Activated T-cell treated with anti-CD3 and anti-CD28 coated beads for 4 hours (primary cell): ENCODE measurements at places on chromosomes 3 and 15.
A peak's percentile ranks its signal among the peaks of the same experiment; 100 is the strongest.

DNA sequence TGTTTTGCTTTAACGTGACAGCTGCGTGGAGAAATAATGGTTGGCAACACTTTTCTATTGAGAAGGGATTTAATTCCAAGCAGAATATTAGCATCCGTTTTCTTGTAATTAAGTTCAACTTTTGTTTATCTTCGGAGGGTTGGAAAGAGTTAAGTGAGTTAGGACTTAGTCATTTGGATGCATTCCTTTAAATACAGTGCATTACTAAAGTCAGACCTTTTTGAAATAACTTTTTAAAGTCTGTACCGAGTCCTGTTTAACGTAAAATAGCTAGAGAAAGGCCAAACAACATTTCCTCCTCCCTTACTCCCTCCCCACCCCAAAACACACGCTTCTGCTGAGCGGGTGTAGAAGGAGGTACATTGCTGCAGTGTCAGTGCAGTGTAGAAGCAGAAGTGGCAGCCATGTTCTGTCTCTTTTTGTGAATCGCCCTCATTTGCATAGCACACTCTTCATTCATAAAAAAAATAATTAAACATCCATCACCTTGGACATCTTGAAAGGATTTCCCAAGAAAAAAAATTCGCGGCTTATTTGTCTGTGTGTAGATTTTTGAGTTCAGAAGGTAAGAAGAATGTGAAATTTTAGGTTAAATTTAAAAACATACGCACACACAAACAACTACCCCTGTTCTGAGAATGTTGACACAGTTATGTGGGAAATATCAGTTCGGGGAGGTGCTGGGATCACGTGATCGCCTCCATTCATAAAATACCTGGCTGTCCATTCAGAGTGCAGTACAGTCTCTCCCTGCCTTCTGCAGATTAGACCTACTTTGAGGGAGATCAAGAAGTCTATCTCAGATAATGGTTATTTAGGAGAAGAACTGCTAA is 1.6 kb downstream of the SPRED1 start:
- no peak for DNase-seq

DNA sequence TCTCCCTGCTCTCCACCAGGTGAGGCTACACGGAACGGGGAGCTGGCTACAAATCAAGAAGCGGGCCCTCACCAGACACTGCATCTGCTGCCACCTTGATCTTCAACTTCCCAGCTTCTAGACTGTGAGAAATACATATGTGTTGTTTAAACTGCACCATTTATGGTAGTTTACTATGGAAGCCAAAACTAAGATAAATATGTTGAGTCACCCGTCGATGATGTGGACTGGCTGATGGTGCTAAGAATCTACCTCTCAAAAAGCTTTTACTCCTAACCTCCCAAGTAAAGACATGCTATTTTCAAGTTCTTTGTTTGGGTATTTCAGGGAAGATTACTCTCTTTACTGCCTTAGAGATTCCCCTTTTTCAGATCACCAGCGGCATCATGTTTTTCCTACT is 110.9 kb downstream of the VGLL3 start:
- no peak for DNase-seq

DNA sequence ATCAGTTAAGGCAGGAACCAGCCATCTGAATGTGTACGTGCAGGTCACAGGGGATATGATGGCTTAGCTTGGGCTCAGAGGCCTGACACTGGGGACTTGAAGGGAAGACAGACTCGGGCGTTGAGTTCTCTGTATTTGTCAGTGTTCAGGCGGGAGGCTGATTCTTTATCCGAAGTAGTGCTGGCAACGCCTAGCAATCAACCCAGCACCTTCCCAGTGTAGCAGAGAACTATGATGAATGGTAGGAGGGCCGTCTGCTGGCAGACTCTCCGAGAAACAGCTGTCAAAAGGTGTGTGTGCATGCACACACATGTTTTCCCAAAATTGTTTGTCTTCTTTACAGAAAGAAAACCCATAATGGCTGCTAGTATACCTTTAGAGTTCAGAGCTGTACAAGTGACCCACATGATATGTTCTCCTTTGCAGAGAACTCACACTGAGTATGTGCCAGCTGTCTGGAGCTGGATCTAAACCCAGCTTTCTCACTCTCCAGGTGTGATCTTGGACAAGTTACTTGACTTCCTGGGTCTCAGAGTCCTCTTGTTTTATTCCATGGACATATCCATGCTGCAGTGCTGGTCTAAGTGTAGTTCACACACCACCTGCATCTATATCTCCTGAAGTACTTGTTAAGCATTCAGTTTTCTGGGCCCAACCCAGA is 74.5 kb upstream of the LARS2 start:
- no peak for DNase-seq

DNA sequence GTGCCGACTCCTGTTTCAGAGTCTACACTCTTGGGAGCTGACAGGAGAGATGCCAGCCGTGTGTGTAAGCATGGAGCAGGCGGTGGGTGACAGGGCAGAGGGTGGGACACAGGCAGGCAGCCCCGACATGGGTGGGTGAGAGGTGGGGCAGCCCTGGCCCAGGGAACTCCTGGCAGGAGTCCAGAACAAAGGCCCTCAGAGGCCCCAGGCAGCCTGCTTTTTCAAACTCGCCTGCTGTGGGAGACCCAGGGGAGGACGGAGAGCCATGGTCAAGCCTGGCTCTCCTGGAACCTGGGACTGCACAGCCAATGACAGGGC is 29.3 kb upstream of the SLC41A3 start:
- DNase-seq, result no peak

DNA sequence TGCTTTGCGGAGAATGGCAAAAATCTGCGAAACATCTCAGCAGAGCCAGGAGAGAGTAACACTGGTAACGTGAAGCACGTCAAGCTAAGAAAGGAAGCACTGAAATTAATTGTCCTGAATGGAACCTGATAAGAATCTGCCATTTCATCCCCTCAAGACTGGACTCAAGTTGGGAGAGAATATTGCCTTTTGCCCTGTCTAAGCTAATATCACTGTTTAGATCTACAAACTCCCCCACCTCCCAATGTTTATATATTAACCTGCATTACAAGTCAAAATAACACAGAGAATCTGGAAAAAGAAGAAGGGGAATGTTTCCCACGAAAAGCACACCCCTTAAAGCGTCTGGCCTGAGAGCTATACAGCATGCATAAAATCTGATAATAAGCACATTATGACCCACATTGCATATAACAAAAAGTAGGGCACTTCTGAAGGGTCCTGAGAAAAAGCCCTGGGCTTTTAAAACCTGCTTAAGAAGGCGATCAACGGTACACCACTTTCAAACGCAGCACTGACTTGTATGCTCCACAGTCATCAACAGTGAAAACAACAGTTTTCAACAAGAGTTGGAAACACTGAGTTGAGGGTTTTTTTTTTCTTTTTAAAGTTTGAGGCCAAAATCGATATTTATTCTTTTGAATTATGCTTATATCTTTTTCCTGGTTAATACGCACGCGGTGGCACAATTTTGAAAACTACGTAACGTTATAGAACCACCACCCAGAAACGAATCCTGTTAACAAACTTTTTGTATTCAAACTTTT is 1.4 kb upstream of the KAT2B start:
- no peak for DNase-seq

- peak; percentile 50 for DNase-seq
Measured at GRCh38 chr3:30042274-30042859, 564.0 kb upstream of the TGFBR2 start.

GRCh38 chr3:56838448-56838847 is 36.7 kb upstream of the ARHGEF3 start:
- no peak for DNase-seq
